ENCODE measurements at places on chromosomes 3 and 15. TPM values are rescaled to one million over a fixed set of nuclear protein-coding genes. Genes with fewer than 3 reads are reported as not detected.

IL17RD gene
- total RNA-seq = 27.5 TPM

TEX55 gene
- not detected for total RNA-seq

ERC2 gene
- total RNA-seq = 15.6 TPM

SLC2A2 gene
- total RNA-seq = not detected

IL16 gene
- 0.27 TPM for total RNA-seq

MKRN2OS gene
- total RNA-seq = 0.29 TPM

HDDC3 gene
- 11.9 TPM for total RNA-seq

TRIM69 gene
- total RNA-seq = 17.5 TPM

TIPIN gene
- total RNA-seq = 10.5 TPM

CCDC39 gene
- total RNA-seq = not detected

KIF15 gene
- 10.6 TPM for total RNA-seq

TRIM42 gene
- total RNA-seq = not detected

LRRC34 gene
- 5.3 TPM for total RNA-seq

KIF9 gene
- total RNA-seq = 5.9 TPM

ZKSCAN7 gene
- total RNA-seq = 19.6 TPM

PCSK6 gene
- 3.7 TPM for total RNA-seq

ATP13A5 gene
- total RNA-seq = not detected

CACNA2D2 gene
- 9.9 TPM for total RNA-seq

TP53BP1 gene
- total RNA-seq = 103 TPM

ZNF770 gene
- 77.8 TPM for total RNA-seq

VEPH1 gene
- 7.9 TPM for total RNA-seq

ATP2B2 gene
- total RNA-seq = not detected

NRROS gene
- 0.72 TPM for total RNA-seq

GAP43 gene
- 4.2 TPM for total RNA-seq

TRPM1 gene
- total RNA-seq = not detected

CADPS gene
- total RNA-seq = 3.3 TPM

GABRB3 gene
- total RNA-seq = 3.4 TPM

TASOR gene
- total RNA-seq = 83.2 TPM

AGBL1 gene
- not detected for total RNA-seq

NPAP1 gene
- total RNA-seq = 0.51 TPM

NDN gene
- 84.8 TPM for total RNA-seq

FOXB1 gene
- total RNA-seq = not detected

RETNLB gene
- not detected for total RNA-seq

SLC28A2 gene
- not detected for total RNA-seq

ASB14 gene
- not detected for total RNA-seq

SUCLG2 gene
- total RNA-seq = 35.9 TPM

HTR3E gene
- total RNA-seq = not detected

PP2D1 gene
- total RNA-seq = not detected

KBTBD13 gene
- 0.09 TPM for total RNA-seq

CD86 gene
- total RNA-seq = 0.33 TPM

SST gene
- 5.6 TPM for total RNA-seq

CPLX3 gene
- total RNA-seq = 0.14 TPM

CATSPER2 gene
- total RNA-seq = 6.6 TPM

RHOA gene
- total RNA-seq = 248 TPM

IL17RE gene
- 23.6 TPM for total RNA-seq

PRRT3 gene
- total RNA-seq = 8.3 TPM

SLC12A1 gene
- 0.14 TPM for total RNA-seq

CELSR3 gene
- total RNA-seq = 5.2 TPM

NR1I2 gene
- 0.07 TPM for total RNA-seq

RAD51 gene
- total RNA-seq = 9.3 TPM

SEMA3B gene
- total RNA-seq = 179 TPM

RTP1 gene
- not detected for total RNA-seq

FGF7 gene
- total RNA-seq = 5.7 TPM

HRH1 gene
- total RNA-seq = 0.31 TPM

PLA2G4E gene
- total RNA-seq = not detected

EOMES gene
- not detected for total RNA-seq

CCDC13 gene
- 0.90 TPM for total RNA-seq

PRTG gene
- total RNA-seq = 17.5 TPM

FANCD2OS gene
- not detected for total RNA-seq

Data from mesothelial cell of epicardium (in vitro differentiated cells).